ENCODE measurements at places on chromosomes 12 and 14.
A peak's percentile ranks its signal among the peaks of the same experiment; 100 is the strongest.

DNA sequence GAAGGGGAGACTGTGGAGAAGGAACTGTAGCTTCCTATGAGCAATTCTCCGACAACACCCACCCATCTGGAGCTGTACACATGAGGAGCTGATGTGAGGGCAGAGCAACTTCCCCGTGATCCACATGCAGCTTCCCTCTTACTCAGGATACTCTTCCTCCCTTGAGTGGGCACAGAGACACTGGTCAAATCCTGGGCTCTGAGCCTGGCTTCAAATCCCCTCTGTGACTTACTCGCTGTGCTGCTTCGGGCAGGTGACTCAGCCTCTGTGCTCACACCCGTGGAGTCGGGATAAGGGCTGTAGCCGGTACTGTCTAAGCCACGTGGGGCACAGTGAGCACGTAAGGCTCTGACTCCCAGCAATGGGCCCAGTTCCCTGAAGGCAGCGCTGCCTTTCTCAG is 31.1 kb downstream of the ZFYVE21 start:
- peak; percentile 76 for DNase-seq

DNA sequence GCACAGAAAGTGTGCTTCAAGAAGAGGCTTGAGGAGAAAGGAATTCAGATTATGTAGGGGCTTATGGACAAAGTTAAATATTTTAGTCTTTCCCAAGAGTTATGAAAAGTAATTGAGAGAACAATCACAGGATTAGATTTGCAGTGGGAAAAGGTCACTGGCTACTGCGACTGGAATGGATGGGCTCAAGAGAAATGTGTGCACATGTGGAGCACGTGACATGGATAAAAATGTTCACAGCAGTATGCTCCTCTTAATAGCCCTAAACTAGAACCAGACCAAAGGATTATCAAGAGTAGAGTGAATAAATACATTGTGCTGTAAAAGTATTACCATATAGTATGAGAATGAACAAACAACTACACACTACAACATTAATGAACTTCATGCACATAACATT is 78.1 kb downstream of the ABCD2 start:
- DNase-seq, result no peak

GRCh38 chr12:80659512-80660063 is 47.8 kb upstream of the MYF6 start:
- peak; percentile 43 for DNase-seq

DNA sequence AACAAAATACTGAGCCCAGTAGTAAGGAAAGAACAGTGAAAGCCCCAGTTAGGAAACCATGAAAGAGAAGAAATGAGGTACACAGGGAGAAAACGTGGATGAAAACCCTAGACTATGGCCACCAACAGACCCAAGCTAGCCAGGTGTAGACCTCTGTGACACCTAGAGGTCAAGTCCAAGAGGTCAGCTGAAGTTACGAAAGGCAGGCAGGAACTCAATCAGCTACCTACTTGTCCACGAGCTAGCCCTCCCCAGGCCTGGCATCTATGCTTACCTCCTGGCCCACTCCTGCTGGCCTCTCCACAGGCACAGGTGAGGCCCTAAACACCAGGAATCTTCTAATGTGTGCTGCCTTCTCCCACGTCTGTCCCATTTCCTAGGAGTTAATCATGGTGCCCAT is 48.7 kb downstream of the DPF3 start:
- DNase-seq, result no peak

GRCh38 chr14:37215345-37215744 is 17.6 kb downstream of the MIPOL1 start:
- DNase-seq, result no peak

GRCh38 chr12:121096199-121096798 is 36.4 kb upstream of the P2RX7 start:
- no peak for DNase-seq

DNA sequence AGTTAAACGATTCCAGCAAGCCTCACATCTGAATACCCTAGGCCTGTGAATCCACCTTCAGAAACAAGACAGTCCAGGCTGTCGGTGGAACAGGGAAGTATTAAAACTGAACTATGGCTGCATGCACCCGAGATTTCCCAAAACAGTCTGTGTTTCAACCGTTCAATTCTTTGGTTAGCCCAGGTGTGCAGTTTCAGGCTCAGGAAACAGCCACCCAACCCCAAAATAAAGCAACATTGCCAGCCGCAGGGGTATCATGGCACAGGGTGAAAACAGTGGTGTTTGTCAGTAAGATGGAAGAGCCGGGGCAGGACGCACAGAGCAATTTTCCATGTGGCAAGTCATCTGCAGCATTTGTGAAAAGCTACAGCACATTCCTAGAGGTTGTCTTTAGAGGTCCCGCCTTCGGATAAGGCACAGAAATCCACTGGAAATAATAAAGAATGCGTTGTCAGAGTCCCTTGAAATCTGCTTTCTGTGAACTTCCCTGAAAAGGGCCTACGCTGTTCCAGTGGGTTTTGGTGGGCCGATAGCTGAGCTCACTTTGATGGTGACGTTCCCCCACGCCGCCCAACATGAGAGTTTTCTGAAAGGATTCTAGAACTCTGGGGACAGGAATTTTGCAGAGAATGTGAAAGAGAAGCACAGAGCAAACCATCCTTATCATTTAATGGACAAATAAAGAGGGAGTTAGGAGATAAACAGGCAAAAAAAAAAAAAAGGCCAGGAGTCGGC is 84.9 kb downstream of the BCL11B start:
- no peak for DNase-seq

DNA sequence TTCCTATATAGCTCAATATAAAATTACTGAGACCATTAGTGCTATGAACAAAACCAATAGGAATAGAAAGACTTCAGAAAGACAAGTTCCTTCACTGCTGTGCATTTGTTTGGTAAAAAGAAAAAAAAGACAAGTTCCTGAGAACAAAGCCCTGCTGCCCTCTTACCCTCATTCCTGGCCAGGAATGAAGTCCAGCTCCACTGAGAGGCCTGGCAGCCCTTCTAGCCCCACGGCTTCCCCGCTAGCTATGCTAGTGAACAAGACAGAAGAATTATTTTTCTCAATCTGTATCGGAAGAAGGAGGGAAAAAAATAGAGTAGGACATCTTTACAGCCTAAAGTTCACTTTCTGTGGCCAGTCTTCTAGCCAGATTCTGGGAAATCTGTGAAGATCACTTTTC is 1.6 kb downstream of the MFAP5 start:
- DNase-seq, result peak; percentile 19
